ENCODE measurements at places on chromosomes 7 and 10.

DNA sequence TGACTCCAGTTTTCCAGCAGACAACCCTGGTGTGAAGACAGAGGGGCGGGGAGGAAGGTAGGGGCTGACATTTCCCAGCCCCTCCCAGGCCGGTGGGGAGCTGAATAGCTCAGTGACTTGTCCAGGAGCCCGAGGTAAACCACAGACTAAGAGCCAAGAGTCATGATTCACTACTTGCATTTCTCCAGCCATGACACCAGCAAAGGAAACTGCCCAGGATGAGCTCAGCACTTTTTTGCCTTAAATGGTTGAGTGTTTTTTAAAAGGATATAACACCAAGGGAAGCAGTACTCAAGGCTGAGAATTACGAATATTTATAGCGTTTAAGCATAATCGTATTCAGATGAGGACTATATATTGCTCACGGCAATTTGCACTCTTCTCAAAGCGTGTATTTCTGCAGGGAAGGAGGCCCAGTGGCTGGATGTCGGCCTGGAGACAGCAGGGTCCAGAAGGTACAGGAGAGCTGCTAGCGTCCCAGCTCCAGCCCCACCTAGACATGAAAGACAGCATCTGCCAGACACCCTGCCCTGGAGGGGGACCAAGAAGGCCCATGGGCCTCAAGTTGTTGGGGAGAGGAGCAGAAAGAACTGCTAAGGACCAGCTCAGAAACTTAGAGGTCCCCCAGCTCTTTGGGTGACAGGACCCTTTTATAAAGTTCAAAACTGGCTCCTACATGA, 141.4 kb downstream of the GRID1 start:
- peak; percentile 51 for DNase-seq

DNA sequence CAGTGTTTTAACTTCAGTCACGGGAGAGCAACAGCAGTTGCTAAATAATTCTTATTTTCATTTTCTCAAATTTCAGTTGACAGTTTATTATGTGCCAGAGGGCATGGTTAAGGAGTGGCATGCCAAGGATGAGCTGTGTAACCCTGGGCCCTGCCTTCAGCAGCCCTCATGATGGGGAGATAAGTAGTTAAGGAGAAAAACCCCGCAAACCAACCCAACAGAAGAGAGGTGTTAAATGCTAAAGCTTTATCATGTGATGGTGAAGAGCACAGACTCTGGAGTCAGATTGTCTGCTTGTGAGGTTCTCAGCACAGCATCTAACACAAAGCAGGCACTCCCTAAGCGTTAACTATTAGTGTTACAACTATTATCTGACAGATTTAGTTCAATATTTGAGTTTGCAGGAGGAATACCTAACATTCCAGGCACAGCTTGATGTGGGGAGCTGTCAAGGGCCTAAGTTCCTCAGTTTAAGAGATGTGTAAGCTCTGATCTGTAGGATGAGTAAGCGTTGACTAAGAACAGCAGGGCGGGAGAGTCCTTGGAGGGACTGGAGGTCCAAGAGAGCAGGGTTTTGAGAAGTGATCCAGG, 29.6 kb downstream of the STAM start:
- DNase-seq = peak; percentile 94

- DNase-seq = peak; percentile 73
Measured at GRCh38 chr10:119449760-119450461, 92.6 kb downstream of the RGS10 start.

DNA sequence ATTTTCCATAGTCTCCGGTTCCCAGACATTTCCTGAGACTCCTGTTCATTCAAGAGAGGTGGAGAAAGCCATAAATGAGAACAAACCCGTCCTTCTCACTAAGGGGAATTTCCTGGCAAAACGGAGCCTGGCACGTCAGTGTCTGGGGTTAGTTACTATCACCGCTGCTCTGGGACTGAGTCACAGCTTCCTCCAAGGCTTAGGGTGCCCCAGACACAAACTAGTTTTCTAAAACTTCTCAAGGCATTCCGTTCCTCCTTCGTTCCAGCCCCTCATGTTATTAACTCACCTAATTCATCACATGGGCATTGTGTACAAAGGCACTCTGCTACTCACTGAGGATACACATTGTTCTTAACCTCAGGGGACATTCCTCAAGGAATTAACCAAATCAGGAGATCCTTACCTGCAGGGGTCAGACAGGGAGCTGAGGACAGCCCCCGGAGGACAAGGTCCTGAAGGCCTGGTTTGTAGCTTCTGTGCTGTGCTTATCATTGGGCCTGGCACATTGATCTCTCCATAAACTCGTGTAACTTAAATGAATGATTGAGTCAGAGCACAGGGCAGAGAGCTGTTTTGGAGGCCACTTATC, 103.0 kb upstream of the KLF6 start:
- DNase-seq = peak; percentile 93

DNA sequence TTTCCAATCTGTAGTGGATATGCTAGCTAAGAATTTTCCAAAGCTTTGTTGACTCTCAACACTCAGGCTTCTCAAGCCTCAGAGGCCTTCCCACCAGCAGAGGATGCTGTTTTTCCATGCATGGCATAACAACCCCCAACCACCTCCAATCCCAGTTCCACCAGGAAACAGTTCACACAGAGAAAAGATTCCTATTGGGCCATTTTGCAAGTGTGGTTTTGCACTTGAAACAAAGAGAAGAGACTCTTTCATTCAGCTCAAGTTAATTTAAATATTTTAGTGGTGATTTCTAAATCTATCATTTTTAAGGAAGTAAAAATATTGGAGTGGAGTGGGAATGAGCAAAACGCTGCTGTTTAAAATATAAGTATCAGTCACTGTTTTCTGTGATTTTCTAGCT, 105.6 kb upstream of the COL1A2 start:
- peak; percentile 90 for DNase-seq

DNA sequence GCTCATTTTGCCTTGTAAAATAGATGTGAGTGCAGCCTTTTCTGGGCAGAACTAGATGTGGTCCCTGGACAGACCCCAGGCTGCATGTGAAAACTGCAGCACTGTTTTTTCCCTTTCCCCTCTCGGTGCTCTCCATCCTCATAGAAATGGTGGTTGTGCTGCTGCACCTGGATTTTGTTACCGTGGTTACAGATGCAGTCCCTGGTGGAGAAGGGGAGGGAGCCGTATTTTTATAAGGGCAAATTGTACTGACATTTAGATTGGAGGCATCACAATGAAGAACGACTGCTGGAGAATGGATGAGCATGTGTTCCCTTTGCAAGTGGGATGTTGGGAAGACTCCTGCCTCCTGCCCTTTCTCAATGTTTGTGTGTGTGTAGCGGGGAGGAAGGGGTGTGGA, 469.9 kb downstream of the CCSER2 start:
- DNase-seq = no peak

- peak; percentile 59 for DNase-seq
Measured at GRCh38 chr7:97145068-97145467, 27.6 kb downstream of the SDHAF3 start.

- peak; percentile 64 for DNase-seq
Measured at GRCh38 chr7:74544706-74545469, 91.2 kb downstream of the GTF2IRD1 start.

- DNase-seq = no peak
Measured at GRCh38 chr10:11299125-11299524, 281.5 kb downstream of the CELF2 start.

- no peak for DNase-seq
Measured at GRCh38 chr10:74730246-74730645, 96.2 kb upstream of the KAT6B start.

GRCh38 chr10:33706191-33706590, 371.7 kb upstream of the NRP1 start:
- DNase-seq = peak; percentile 65

DNA sequence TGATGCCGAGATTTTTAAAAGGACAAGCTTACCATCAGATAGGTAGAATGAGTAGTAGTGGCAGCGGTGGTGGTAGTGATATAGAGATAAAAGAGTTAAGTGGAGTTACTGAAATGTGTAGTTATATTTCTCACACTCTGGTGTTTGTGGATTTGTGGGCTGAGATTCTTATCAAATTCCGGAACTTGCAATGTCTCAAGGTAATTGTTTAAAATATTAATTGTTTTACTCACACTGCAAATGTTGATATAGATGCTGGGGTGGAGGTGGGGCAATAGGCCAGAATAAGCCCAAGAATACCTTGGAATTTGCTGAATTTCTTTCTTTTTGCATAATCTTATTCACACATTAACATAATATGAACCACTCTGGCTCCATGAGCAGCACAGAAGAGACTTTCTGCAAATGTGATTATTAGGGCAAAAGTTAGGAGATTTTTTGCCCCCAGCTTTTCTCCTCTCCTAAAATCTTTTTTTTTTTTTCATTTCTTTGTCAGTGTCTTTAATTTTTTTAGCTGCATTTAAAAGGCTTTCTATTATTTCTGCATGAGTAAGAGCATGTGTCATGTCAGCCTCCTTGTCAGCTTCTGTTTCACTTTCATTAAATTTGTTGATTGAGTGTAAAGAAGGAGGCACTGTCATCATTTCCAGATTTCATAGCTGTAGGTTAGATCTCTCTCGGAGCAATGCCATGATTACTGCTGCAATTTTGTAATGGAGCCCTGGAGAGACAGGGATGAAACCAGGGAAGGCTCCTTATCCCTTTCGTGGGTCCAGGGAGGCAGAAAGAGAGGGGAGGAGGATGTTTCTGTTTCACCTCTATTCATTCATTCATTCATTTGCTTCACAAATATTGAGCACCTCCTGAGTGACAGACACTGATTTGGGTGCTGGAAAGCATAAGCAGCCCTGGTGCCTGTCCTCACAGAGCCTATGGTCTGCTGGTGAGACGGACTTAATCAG, 13.1 kb upstream of the SGMS1 start:
- peak; percentile 10 for DNase-seq

All from astrocyte of the spinal cord (primary cell).